ENCODE measurements at places on chromosomes 3 and 15. TPM values are rescaled to one million over a fixed set of nuclear protein-coding genes. Genes with fewer than 3 reads are reported as not detected.

- DNase-seq = no peak
Measured at GRCh38 chr3:192731233-192731632, 3.9 kb upstream of the FGF12 start.

Gene CYP8B1
- not detected for total RNA-seq

Gene FBLN2
- 6.1 TPM for total RNA-seq

- no peak for DNase-seq
Measured at GRCh38 chr15:38843051-38843501, 278.5 kb upstream of the RASGRP1 start.

Gene NOX5
- 0.20 TPM for total RNA-seq

DNA sequence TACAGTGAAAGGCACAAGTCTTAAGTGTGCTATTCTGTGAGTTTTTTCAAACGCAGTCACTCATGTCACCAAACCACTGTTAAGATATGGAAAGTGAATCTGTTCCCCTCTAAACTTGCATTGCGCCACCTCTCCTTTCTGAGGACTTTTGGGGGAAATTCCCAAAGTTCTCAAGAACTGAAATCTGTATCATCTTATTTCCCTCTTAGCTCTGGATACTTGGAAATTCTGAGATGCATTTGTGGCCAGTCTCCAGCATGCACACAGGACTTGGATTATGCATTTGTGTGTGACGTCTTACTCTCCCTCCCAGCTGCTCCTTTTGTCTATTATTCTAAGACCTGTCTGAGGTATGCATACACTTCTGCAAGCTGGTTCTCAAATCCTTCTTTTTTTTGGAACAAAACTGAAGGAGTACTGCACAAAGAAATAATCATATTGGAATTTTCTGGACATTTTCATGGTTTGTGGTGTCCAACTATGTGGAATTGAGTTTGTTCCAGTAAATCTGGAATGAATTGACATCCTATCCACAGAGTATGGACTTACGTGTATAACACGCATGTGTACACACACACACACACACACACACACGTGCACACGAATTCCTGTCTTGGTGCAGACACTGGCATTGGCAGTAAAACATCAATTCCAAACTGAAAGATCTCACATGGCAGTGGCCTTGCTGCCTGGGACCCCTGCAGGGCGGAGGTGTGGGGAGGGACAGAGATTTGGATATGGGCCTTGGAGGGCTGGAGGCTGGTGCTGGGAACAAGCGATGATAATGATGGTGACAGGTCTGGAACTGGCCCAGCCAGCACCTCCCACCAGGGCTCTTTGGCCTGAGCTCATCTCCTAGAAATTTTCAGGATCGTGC is 8.2 kb upstream of the LCTL start:
- no peak for DNase-seq

Gene SLC22A14
- 0.12 TPM for total RNA-seq

DNA sequence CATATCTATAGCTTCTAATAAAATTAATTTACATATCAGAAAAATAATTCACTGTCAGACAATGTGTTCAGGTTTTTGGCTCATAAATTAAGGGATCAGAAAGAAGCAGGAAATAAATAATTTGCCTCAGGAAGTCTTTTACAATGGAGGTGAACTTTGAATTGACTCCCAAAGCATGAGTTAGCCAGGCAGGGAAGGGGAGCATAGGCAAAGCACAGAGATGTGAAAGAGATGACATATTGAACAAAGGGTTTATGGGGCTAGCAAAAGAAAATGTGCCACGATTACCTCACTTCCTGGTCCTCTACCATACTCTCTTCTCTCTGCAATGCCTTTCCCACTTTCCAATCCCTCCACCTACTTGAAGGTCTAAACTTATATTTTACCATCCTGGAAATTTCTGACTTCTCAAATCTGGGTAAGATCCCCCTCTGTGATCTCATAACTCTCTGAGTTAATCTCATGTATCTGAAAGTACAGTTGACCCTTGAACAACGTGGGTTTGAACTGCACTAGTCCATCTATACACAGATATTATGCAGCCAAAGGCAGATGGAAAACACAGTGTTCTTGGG is 4.1 kb upstream of the HEXA start:
- DNase-seq = no peak

GRCh38 chr3:166499636-166500035 is 662.4 kb upstream of the BCHE start:
- no peak for DNase-seq

Gene SOX2
- 0.69 TPM for total RNA-seq

Gene CNTN4
- 3.0 TPM for total RNA-seq
